ENCODE measurements at places on chromosomes 4 and X. TPM values are rescaled to one million over a fixed set of nuclear protein-coding genes. Genes with fewer than 3 reads are reported as not detected.

Gene HTRA3
- 46.8 TPM for total RNA-seq

Gene RBMXL3
- total RNA-seq, result not detected

Gene PCYT1B
- 1.4 TPM for total RNA-seq

Gene DLG3
- total RNA-seq, result 5.5 TPM

Gene PABPC4L
- total RNA-seq, result 6.0 TPM

Gene FSTL5
- total RNA-seq, result 3.1 TPM

Gene GABRA4
- not detected for total RNA-seq

Gene SCFD2
- 14.8 TPM for total RNA-seq

Gene PCDH11X
- total RNA-seq, result 0.80 TPM

Gene SERPINA7
- not detected for total RNA-seq

Measured in muscle of leg (tissue), 16 donors.